Activated CD4-positive, alpha-beta T cell treated with anti-CD3 and anti-CD28 coated beads, Interleukin-2, amount 50 U/mL, for 1 hour (primary cell): ENCODE measurements at places on chromosomes 4 and X.

DNA sequence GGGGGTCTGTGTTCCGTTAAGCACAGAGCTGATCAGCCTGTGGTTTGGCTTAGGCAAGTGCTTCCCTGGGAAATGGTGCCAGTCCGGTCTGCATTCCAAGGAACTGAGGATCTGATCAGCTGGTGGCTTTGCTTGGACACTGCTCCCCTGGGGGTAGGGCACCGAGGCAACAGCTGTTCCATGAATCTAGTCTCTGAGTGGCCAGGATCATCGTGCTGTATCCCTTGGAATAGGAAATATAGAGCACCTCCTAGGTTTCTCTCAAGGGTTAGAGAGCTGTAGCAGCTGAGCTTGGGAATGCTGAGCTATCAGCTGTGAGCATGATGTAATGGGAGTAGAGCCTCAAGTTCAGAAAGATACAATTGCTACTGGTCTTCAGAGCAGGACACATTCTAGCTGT lies 863.9 kb downstream of the RAPGEF2 start:
- no peak for DNase-seq

DNA sequence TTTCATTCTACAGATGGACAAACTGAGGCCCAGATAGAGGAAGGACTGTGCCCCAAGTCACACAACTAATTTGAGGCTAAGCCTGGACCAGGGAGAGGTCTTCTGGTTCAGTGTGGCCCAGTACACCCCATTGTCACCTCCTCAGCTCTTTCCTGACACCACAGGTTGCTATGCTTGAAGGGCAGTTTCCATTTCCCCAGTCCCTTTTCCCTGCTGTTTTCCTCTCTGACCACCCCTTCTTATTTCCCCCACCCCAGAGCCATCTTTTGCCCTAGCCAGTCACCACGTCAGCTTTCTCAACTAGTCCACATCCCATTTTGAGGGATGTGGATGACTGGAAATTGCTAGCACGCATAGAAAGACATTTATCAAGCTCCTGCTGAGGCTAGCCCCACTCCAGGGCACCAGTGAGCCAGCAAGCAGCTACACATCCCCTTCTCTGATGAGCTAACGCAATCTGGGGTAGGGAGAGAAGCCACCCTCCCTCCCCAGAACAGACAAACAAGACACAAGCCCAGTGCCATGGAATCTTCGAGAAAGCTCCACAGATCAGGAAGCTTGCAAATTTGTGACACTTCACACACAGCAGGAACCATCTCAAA lies 1.3 kb downstream of the GABRE start:
- DNase-seq = no peak

- no peak for DNase-seq
These were observed 12.1 kb upstream of the MAGEA11 start for GRCh38 chrX:149699761-149700160.

DNA sequence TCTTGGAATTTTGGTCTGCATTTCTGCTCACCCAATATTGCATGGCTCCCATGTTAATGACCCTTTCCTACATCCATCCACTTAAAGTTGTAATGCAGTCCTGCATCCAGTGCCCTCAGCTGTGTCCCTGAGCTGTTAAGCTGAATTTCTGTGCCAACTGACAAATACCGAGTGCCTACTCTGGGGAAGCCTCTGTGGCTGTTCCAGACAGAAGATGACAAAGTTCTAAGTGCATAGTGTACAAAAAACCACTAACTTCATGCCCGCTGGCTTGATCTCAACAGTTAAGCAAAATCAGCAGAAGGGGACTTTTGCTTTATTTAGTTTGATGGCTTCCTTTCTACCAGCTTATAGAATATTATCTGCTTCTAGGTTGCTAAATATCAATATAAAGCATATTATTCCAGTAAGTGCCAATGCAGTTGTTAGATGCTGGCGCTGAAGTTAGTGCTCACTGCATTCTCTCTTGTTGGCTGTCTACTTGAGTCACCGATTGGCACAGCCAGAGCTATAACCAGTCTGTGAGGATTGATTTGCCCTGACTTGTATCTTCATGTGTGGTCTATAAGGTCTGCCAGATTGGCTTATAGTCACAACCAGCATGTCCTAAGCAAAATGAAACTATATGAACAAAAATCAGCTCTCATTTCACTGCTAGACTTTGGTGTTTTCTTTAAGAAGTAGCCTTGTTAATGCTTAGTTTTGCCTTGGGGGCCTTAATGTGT lies 98.9 kb downstream of the KLHL8 start:
- no peak for DNase-seq

DNA sequence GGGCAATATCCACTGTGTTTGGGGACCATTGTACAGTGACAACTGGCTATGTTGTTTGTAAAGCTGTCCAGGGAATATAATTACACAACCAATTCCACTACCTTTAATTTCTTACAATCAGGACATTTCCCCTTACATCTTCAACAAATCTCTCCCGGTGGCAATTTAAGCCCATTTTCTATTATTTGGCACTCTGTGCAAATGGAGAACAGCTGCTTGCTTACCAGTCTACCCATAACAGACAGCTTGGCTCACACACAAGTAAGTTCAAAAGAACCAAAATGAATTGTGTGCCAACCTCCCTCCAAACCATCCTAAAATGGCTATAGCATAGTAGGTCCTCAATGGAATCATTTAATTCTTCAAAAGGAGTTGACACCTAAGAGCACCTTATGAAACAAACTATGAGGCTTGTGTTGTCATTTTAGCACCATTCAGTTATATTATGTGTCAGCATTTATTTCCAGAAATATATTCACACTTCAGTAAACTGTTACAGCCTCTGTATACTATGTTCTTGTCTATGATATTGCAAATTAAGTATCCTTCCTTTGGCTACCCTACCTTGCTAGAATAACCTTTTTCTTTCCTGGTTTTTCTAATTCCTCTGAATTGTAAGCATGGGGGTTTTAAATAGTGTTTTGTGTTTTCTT lies 18.4 kb downstream of the GABRA4 start:
- no peak for DNase-seq

- DNase-seq = no peak
These were observed 160.2 kb downstream of the SOWAHB start for GRCh38 chr4:76737771-76738085.

DNA sequence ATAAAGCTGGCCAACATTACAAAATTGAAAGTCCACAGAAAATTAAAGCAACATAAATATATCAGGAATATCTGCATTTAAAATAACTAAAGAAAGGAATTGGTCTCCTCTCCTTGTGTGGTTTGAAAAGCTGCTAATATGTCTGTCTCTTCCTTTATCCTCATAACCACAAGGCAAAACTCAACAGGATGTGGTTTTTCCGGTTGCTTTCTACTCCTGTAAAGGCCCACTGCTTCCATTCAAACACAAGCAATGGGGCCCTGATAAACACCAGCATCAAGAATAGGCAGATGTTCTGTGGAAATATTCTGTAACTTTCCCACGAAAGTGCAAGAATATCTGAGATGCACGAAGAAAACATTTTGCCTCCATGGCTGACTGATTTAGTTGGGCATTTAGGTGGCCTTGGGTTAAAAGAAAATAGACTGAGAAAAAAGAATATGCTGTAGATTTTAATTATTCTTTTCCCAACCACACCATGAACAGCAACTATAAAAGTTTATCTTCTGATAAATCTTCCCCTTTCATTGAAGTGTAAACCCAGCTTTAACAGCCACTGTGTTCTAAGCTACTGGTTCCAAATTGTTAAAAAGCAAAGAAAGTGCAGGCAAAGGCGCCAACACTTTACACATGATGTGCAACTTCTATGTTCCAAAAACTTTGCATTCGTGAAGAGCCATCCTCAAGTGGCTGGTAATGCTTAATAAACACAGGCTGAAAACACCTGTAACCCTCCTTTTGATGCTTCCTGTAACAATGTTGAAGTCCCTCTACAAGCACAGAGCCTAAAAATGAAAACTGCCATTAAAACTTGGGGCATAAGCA lies 50.5 kb upstream of the NDST3 start:
- no peak for DNase-seq

DNA sequence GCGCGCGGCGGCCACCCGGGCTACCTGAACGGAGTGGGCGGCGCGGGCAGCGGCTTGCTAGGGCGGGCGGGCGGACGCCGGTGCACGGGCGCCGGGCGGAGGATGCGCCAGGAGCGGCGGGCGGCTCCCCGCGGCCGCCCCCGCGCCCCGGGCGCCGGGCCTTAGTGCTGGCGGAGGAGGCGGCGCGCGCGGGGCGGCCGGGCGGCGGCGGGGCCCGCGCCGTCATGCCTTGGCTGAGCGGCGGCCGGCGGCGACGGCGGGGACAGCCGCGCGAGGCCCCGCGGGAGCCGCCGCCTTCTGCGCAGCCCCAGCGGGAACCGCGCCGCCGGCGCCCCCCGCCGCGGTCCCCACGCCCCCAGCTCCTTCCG lies 48.2 kb downstream of the CLDN34 start:
- DNase-seq = no peak

GRCh38 chr4:52288212-52288855 lies 237.2 kb downstream of the SPATA18 start:
- DNase-seq = no peak

DNA sequence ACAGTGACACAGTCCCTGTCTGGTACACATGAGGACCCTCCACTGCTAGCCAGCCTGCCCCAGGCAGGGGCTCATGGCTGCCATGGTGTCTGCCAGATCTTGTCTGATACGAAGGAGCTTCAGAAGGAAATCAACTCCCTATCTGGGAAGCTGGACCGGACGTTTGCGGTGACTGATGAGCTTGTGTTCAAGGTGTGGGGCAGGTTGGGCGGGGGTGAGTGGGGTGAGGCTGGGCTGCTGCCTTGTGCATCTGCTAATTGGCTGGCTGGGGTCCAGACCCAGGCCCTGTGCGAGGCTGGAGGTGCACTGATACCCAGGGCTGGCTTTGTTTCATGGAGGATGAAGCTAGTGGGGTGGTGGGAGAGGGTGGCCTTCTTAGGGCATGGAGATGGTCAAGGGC lies 13.8 kb downstream of the CCDC22 start:
- no peak for DNase-seq

- no peak for DNase-seq
These were observed 42.0 kb downstream of the SOD3 start for GRCh38 chr4:24837336-24837735.

DNA sequence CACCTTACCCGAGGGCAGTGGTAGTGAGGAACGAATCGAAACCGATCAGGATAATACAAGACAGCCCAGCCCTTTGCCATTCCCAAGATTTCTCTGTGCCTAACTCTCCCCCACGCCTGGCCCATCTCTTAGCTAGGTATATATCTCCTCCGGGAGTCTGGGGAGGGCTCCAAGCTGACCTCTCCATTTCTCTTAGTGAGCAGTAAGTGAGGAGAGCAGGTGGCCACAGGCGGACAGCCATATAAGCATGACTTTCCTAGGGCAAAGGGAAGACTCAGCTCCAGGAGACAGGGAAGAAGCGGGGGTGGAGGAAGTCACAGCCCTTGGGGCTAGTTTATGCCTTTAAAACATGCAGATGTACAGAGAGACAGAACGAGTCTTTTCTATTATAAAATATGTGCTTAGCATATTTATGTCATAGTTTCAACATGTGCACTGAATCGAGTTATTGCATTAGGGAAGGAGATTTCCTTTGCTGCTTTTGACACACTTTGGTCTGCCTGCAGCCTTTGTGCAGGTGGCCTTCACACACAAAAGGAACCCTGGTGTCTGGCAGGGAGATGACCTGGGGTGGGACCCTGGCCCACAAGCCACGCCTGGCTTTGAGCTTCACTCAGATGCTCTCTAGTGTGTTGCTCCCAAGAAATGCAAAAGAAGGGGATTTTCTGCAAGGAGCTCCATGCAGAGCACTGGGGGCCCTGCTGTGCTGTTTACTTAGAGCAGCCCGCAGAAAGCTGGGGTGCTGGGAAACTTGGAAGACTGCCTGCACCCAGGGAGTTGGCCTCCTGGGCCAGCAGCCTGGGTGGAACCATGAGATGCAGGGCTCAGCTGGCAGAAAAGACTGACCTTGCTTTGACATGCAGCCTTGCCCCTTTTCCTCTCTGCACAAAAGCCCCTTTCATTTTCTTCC lies 613.3 kb downstream of the BCOR start:
- DNase-seq = no peak

DNA sequence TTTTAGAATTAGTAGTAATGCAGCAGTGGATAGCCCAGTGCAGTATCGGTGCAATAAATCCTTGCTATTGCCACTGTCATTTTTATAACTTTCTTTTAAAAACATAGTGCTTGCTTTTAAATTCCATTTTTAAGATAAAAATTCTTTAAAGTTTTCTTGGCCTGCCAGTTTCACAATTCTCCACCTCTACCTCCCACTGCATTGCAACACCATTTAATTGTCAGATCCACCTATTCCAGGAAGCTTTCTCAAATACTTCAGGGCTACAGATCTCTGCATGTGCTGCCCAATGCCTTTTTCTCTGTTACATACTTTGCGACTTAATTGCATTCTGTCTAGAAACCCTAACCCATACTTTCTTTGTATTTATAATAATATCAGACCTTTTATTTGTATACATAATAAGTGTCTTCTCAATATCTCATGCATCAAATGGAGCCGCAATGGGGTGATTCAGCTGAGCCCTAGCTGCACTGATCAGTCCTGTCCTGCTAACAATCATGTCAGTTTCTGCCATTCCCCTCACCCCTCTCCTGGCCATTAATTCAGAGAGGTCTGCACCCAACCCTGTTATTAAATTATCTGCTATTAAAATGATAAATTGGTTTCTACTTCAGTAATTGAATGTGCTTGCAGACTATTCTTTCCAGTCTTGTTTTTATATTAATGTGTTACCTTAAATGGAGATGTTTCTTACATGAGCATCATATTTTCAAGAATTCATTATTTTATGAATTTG lies 193.1 kb downstream of the SLIT2 start:
- DNase-seq = no peak

DNA sequence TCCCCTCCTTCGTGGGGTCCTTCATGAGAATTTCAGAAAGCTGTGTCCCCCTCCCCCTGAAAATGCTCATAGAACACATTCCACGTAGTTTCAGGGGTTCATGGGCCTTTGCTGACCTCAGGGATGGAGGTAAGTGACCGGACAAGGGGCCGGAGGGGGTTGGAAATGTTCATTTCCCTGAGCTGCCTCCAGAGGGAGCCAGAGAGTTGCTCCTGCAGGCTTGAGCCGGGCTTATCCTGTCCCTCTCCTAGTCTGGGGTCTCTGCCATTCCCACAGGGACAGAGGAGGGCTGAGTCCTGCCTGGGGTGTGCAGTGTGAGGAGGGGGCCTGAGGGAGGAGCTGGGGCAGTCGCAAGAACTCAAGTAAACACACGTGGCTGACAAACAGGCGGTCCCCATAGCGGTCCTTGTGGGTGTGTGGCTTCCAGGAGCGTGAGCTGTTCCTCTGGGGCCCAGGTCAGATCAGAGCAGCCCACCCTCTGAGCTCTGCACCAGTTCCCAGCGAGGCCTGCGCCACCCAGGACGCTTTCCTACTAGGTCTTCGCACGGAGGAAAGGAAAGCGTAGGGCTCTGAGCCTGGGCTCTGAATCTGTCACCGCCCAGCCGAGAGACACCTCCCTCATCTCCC lies 62.5 kb downstream of the WFS1 start:
- no peak for DNase-seq

DNA sequence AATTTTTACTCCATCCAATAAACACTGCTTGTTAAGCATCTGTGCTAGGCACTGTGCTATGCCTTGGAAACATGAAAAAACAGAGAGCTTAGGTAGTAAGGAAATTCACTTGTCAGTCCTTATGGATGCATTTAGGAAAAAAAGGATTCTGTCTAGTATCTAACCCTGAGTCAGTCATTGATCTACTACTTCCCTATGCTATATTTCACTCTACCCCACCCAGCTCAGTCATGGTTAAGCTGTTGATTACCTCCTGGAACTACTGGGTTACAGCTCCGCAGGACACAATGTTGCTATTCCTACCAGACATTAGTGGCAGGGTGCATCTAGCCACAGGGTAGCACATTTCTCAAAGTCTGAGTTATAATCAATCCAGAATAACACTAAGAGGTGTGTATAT lies 2.9 kb upstream of the USP53 start:
- DNase-seq = no peak
